Right ventricle myocardium inferior (tissue), 1 donor: ENCODE measurements at places on chromosomes 7 and 10. TPM values are rescaled to one million over a fixed set of nuclear protein-coding genes. Genes with fewer than 3 reads are reported as not detected.

DNA sequence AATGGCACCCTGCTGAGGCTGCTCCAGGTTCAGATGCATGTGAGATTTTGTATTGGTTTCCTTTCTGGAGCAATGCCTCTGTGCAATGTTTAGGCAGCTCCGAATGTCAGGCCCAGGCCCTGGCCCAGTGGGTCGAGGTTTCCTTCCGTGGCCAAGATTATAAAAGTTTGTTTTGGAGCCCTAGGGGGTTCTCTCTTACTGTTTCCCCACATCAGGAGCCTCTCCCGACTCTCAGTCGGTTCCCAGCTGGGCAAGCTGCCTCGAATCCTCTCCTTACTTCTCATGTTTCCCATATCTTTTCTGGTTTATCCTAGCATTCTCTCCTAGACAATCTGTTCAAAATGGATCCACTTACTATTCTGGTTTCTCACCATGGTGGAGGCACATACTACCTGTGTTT is 11.0 kb downstream of the TMEM140 start:
- DNase-seq = peak; percentile 42

IGF2BP3 gene
- total RNA-seq = not detected

DNA sequence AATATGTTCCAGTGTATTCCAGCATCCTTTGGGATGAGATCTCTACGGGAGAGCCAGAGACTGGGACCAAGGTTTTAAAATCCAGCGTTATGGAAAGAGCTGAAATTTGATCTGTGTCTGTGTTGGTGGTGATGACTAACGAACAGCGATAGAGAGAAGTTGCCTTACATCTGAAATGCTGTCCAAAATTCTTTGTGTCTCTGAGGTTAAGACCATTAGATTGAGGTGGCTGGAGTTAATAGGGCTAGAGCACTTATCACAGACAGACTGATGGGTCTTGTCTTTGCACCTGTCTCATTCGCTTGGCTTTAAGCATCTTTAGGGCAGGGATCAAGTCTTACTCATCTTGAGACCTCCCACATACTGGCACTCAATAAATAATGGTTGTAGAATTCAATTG is 41.0 kb upstream of the RAPGEF5 start:
- DNase-seq = no peak

TMEM139 gene
- 14.8 TPM for total RNA-seq

DNA sequence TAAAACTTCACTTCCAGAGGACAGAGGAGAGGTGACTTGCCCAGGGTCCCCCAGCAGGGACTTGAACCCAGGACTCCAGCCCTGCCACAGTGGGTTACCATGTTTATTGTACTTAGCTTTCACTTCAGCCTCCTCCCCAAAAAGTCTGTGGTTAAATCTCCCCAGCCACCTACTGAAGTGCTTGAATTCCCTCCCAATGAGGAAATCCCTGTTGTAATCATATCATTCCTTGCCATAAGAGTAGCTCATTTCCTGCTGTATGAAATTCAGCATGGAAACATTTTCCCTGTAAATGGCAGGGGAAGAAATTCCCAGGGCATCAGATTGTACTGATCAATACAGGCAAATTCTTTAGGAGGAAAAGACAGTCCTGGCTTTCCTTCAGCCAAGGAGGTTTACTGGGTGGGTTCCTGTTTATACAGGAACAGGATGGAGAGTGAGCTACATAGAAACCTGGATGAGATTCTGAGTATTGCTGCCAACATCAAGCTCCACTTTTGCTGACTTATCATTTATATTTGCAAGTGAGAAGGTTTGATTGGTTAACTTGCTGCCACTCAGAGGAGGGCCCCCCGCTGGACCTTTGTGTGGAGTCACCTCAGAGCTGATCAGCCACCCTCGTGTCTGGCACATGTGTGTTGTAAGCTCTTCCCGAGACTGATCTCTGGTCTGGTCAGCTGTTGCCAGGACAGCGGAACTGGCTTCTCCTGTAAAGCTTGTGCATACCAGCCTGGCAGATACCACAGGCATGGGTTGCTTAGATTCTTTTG is 16.4 kb upstream of the PDZD8 start:
- DNase-seq = no peak

DNA sequence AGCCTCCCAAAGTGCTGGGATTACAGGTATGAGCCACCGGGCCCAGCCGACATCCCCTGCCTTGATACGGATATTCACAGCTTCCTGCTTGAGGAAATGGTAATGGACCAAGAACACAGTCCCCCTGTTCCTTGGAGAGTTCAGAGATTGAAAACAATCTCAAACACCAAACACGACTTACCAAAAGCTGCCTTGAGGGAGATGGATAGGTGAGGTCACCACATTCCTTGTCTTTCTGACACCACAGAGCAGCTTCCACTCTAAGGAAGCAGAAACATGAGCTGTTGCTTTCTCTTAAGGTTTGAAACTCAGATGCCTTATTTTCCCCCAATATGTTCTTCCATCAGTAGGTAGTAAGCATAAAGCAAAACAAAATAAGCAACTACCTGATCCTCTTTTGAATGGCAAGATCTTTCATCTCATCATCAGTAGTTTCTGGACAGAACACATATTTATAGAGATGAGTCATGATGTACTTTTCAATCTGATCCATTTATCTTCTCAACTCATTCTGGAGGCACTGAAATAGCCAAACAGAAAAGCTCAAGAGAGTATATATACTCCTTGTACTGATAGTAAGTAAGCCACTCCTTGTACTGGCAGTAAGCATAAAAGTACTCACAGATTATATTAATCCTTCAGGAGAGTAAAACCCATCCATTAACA is 199.1 kb upstream of the KCTD7 start:
- no peak for DNase-seq

CYP3A4 gene
- not detected for total RNA-seq

DENND2A gene
- total RNA-seq = 15.0 TPM

DNA sequence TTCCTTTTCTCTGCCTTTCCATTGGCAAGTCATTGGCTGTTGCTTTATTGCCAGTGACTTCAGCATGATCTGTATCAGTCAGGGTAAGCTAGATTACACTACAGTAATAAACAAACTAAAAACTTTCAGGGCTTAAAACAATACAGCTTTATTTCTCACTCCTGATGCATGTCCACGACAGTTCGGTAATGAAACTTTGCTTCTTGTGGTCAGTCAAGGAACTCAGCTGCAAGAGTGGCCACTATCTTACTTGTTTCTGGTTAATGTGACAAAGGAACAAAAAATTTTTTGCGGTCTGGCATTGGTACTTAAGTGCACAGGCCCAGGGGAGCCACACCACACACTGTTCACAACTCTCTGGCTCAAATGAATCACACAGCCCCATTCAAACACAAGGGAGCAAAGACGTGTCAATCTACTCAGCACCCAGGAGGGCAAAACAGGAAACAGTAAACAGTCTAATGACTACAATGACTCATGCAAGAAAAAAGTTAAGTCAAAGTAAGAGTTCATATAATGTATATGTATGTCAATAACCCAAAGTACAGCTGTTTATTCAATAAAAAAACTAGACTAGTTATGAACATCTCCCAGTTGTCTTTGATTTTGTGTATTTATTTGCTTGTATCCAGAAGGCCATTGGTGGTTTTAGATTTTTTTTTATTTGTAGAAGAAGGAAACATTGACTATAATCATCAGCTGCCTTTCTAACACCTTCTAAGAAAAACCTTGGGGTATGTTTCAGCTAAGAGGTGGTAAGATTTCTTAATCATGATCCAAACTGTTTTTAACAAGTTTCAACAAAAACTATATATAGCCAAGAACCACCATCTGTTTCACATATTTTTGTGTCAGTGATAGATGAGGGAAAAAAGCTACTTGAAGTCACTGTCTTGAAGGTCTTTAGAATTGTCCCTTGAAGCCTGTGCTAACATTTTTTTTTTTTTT is 134.4 kb upstream of the FAM3C start:
- DNase-seq = no peak

GRCh38 chr7:157751951-157752673 is 415.3 kb downstream of the DNAJB6 start:
- no peak for DNase-seq

GRCh38 chr7:39838326-39838725 is 111.7 kb upstream of the CDK13 start:
- no peak for DNase-seq

PTPRZ1 gene
- 0.41 TPM for total RNA-seq

DNA sequence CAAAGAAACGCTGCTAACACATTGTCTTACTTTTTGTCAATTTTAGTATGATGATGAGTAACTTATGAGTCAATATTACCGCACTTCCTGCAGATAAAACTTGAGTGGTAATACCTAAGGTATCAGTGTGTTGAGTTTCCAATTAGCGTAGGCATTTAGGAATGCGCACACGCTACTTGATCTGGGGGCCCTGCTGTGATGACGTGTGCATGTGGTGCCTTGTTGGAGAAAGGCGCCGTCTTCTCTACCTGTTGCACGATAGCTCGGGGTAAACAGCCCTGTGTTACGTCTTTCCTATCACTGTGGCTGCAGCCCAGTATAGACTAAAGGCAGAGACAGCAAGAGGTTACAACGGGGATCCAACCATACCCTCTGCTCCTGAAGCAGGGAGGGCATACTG is 476.8 kb upstream of the ADARB2 start:
- DNase-seq = no peak

GRCh38 chr10:85548034-85548433 is 818.6 kb downstream of the GRID1 start:
- no peak for DNase-seq

DNA sequence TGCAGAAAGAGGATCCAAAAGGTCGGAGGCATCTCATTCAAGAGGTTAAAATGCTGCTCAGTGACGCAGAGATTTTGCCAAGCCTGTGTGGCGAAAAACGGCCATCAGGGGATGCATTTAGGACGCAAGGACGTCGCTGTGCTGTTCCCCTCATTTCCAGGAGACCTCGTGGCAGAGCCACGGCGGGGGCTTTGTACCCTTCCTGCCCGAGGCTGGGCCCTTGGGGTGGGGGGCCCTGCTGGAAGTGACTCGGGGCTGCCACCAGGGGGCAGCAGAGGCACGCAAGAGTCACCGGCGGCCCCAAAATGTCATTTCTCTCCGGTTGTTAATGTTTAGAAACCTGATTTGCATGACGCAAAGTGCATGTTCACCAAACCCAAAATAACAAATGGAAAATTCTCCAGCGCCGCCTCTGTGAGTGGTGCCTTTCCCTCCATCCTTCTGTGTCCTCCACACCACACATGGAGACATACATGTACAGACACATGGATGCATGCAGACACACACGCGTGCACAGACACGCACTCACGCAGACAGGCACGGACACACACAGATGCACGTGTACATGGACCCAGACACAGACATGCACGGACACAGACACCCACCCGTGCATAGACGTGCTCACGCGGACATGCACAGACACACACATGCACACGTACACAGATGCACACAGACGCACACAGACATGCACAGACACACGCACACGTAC is 51.0 kb upstream of the NKX6-2 start:
- peak; percentile 68 for DNase-seq

DNA sequence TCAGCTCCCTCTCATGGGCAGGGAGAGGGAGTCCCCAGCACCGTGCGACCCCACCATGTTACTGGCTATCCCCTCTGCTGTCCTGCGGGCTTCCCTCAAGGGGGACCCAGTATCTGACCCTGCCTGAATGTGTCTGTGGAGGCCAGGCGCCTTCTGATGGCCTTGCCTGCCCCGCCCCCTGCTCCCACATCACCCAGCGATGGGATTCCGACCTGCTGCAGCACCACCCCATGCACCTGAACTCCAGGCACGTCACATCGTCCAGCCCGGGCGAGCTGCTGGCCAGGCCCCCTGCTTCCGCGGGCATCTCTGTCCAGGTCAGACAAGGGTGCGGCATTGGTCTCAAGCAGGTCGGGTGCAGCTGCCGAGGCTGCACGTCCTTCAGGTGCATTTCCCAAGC is 19.0 kb downstream of the LRRC27 start:
- no peak for DNase-seq

DNA sequence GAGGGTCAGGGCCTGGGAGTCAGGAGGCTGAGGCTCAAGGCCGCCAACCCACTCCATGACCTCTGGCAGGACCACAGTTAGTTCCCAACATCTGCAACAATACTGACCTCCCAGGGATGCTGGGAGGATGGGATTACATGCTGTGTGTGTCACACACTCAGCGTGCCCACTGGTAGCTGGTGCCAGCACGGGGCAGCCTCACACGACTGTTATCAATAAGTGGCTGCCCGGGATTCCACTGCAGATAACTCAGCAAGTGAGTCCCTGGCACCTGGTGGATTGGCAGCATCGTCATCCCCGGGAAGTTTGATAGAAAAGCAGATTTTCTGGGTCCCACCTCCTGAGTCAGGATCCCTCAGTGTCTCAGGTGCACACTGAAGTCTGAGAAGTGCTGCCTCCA is 110.3 kb downstream of the SLIT1 start:
- no peak for DNase-seq

- no peak for DNase-seq
These were observed 71.0 kb upstream of the CHCHD3 start for GRCh38 chr7:133152875-133153274.

DNA sequence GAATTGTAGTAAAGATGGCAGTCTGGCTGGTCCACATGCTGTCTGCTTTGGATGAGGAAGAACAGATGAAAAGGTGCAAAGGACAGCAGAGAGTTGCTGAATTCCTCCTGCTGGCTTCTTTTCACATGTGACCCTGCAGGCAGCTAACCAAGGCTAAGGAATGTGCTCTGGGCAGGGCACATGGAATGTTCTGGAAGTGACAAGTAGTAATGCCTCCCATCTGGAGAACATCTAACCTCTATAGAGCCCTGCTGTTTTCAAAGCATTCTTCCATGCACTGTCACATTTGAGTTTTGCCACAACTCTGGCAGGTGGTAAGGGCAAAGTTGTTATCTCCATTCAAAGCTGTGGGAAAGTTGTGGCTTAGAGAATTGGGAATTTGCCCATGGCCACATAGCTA is 208.8 kb downstream of the STK31 start:
- DNase-seq = no peak

GRCh38 chr10:75672111-75672671 is 240.8 kb downstream of the LRMDA start:
- no peak for DNase-seq

IDI2 gene
- 0.30 TPM for total RNA-seq

- DNase-seq = peak; percentile 73
These were observed 671 bp upstream of the CHST3 start for GRCh38 chr10:71963351-71964097.

DNA sequence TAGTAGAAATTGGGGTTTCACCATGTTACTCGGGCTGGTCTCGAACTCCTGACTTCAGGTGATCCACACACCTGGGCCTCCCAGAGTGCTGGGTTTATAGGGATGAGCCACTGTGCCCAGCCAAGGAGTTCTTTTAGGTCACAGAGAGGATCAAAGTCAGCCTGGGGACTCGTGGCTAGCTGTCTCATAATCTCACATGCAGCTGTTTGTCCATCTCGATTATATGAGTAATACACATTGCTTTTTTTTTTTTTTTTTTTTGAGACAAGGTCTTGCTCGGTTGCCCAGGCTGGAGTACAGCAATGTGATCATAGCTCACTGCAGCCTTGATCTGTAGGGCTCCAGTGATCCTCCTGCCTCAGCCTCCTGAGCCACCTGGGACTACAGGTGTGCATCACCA is 2.2 kb downstream of the IFT22 start:
- DNase-seq = no peak

CCDC71L gene
- total RNA-seq = 6.9 TPM

GRCh38 chr10:43177595-43177994 is 39.4 kb downstream of the CSGALNACT2 start:
- DNase-seq = no peak

- DNase-seq = no peak
These were observed 126.8 kb downstream of the MAD1L1 start for GRCh38 chr7:2105917-2106316.

GRCh38 chr10:9635691-9636090 is 1382.0 kb upstream of the CELF2 start:
- no peak for DNase-seq

- no peak for DNase-seq
These were observed 9.0 kb downstream of the SPOCK2 start for GRCh38 chr10:72079356-72079755.
